ENCODE measurements at places on chromosomes 5 and 9.
A peak's percentile ranks its signal among the peaks of the same experiment; 100 is the strongest.

DNA sequence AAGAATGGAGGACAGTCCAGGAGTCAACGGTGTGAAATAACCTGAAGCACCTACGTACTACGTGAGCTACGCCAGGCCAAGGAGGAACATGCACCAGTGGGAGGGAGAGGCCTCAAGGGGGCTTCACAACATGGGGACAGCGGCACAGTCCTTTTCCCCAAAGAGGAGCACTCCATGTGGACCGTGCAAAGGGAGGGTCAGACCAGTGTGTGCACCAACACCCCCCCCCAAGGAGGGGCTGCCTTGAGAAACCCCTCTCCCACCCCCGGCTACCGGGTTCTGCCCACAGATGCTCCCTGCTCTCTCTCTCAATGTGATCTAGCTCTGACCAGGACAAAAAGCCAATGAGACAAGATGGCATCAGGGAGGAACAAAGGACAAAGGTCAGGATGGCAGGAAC lies 68.6 kb downstream of the PRRT1B start:
- DNase-seq = no peak

DNA sequence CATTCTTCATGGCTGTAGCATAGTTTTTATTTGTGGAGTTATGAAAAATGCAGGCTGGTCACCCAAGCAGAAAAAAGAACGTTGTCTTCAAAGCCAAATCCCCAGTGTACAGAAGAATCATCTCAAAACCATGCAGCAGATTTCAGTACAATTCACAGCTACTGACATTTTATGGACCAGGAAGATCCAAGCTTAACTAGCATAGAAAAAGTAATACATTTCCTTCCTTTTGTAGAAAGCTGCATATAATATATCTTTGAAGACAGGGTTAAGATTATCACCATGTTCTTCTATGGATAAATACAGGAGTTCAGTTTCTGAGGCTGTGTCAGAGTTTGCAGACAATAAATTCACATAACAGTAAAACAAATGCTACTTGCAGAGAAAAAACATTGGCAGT lies 1054.8 kb upstream of the C9orf72 start:
- no peak for DNase-seq

DNA sequence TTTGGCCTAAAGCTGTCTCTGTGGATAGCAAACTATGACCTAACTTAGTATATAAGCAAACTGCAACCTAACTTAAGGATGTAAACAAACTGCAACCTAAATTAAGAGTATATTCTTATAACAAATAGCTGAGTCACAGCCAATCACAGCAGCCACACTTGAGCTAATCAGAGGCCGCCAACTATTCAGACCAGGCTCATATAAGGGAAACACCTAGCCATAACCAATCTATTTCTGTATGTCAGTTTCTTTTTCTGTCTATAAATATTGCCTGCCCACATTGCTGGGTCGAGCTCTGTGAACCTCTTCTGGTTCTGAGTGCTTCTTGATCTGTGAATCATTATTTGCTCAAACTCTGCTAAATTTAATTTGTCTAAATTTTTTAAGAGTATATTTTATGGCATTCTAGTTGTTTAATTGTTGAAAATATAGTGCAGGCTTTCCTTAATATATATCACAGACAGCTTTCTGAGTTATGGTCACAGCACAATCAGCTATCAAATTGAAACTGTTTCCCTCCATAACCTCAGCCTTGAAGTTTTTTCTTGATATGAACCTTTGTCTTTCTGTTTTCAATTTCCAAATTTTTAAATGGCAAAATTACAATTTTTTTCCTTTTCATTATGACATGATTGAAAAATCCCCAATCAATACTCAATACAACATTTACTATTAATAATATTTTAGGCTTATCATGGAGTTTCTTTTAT lies 327.1 kb upstream of the NUDT12 start:
- DNase-seq = no peak

- no peak for DNase-seq
Measured at GRCh38 chr5:144108131-144108530, 62.3 kb downstream of the YIPF5 start.

DNA sequence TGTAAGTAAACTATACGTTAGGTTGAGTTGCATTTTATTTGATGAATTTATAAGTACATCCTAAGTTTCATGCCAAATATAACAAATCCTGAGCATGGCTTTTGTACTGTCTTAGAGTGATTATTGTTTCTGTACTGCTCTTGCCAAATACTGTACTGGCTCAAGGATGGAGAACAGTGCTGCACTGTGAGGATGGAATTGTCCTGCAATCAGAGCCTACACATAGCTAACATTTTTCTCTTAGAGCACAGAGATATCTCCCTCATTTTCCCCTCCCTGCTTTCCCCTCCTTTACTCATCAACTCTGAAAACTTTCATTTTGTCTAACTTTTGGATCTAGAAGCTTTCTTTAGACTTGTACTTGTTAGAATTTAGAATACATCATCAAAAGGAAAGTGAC lies 28.3 kb downstream of the LRRC70 start:
- no peak for DNase-seq

DNA sequence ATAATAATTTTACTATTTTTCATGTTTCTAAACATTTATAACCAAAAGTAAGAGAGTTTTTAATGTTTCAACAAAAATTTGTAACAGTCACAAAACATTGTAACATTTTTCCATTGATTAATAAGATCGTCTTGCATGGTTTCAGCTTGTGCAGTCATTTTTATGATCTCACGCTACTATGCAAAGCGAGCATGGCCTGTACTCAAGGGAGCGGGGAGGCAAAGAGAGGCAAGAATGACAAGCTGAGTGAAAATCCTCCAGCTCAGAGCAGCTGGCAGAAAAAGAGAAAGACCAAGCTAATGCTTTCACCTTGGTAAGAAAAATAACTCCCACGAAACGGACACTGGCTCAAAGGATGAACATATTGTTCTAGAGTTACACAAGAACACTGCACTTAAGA lies 90.0 kb upstream of the SV2C start:
- DNase-seq = no peak

DNA sequence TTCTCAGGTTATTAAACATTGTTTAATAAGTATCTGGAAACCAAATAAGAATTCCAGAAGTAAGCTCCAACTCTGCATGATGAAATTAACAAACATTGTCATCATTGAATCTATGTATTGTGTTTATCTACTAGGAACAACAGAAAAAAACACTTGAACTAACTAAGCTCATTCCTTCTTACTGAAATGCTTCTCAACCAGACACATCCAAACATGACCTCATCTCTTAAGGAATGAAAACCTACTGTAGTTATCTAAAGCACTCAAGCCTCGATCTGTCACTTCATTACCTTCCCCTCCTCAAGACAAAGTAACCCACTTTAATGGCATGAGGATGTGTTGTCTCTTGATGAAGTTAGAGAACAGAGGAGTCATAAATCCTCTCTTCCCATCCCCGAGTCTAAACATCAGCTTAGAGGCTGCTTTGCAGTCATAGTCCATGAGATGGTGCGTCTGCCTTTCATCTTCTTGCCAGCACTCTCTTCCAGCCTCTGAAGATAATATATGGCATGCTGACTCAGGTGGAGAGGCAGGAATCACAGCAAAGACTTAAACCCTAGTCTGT lies 86.5 kb downstream of the CEMIP2 start:
- no peak for DNase-seq

GRCh38 chr5:45385321-45386058 lies 310.7 kb downstream of the HCN1 start:
- no peak for DNase-seq

- peak; percentile 3 for DNase-seq
Measured at GRCh38 chr5:144142139-144142823, 28.2 kb downstream of the YIPF5 start.

DNA sequence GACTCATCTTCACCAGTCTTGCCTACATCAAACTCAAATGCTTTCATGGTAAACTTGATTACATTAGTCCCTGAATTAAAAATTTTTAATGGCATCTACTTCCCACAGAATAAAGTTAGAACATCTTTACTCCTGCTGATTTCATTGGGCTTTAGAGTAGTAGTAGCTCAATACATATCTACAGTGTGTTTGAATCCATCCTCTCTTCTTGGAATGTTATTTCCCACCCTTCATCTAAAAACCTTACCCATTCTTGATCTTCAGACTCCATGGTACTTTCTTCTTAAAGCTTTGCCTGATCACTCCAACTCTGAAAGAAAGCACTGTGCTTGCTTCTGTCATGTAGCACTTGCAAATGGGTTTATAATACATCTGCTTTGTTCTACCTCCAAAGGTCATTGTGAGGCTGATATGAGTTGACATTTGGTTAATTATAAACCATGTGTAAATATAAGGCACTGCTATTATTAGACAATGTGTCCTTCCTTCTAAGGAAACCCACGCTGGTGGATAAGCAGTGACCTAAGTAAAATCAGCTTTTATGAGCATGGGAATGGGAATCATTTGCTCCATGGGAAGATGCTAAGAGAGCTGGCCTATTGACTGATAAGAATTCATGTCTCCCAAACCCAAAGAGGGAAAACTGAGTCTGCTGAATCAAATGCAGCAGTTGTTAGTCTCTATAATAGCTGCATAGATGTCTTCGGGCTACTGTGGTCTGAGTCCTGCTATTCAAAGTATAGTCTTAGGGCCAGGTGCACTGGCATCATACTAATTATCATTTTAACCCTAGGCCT lies 7.5 kb upstream of the PRLR start:
- DNase-seq = no peak

DNA sequence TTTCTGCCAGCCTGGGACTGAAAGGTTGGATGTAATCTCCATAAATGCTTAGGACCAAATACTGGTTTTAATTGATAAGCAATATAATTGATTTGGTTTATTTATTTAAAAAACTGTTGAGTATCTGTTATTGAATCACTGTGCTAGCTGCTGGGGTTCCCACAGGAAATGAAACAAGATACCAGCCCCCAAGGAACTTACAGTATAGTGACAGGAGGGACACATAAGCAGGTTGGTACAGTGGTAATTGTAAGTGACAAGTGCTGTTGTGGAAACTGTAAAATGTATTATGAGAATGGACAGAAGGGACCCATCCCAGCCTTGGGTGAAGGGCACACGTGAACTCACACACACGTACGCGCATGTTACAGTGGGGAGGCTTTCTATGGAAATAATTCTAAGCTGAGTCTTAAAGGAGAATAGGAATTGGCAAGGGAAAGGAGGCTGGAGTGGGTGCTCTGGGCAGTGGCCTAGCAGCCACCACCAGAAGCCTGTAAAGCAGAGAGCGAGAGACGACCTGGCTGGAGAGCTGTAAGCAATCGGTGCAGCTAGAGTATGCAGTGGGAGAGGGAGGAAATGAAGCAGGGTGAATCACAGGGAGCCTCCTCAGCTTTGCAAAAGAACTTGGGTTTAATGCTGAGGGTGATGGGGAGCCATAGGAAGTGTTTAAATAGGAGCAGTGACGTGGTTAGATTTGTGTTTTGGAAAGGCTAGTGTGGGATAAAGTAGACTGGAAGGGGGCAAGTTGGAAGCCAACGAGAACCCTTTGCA lies 39.3 kb downstream of the GLRA1 start:
- no peak for DNase-seq

- DNase-seq = no peak
Measured at GRCh38 chr5:175566697-175567096, 88.3 kb downstream of the SFXN1 start.

GRCh38 chr9:106066940-106067524 lies 372.7 kb downstream of the TMEM38B start:
- no peak for DNase-seq

- DNase-seq = no peak
Measured at GRCh38 chr9:126947529-126947928, 32.9 kb downstream of the RALGPS1 start.

- no peak for DNase-seq
Measured at GRCh38 chr9:137070906-137071275, 534 bp upstream of the SAPCD2 start.

- DNase-seq = no peak
Measured at GRCh38 chr5:137867664-137868063, at the start of gene MYOT. Gene MYOT (plus strand): TSS chr5:137867860. CDS start chr5:137870652, 2,792 bp downstream.

DNA sequence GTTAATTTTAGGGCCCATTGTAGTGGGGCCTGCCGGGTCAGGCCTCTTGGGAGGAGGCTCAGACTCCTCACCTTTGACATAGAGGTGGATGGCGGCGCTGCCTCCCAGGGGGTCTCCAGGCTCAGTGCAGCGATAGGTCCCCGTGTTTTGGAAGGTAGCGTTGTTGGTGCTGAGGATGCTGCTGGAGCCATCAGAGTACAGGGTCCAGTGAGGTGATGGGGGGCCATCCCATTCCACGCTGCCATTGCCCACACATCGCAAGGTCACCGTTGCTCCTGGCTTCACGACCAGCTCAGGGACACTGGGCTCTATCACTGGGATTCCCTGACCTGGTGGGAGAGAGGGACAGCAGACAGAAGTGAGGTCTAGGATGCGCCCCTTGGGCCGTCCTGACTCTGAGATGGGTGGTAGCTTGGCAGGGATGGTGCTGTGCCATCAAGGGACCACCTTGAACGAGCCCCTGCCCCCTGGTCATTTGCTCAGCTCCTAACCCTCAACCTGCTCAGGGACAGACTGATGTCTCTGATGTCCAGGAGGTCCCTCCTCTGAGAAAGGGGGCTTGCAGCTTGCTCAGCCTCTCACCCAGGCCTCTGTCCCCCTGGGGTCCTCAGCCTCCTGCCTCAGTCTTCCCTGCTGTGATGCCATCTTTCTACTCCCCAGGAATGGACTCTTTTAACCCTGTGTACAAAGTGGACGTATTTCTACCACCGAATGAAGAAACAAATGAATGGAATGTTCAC lies 5.5 kb downstream of the CSF1R start:
- DNase-seq = no peak

GRCh38 chr5:33816791-33817190 lies 75.0 kb downstream of the ADAMTS12 start:
- no peak for DNase-seq

- DNase-seq = no peak
Measured at GRCh38 chr5:120684749-120685415, 220.8 kb downstream of the PRR16 start.

All from erythroblast (primary cell).